Activated CD4-positive, alpha-beta T cell treated with anti-CD3 and anti-CD28 coated beads for 24 hours (primary cell): ENCODE measurements at places on chromosomes 4 and X.

DNA sequence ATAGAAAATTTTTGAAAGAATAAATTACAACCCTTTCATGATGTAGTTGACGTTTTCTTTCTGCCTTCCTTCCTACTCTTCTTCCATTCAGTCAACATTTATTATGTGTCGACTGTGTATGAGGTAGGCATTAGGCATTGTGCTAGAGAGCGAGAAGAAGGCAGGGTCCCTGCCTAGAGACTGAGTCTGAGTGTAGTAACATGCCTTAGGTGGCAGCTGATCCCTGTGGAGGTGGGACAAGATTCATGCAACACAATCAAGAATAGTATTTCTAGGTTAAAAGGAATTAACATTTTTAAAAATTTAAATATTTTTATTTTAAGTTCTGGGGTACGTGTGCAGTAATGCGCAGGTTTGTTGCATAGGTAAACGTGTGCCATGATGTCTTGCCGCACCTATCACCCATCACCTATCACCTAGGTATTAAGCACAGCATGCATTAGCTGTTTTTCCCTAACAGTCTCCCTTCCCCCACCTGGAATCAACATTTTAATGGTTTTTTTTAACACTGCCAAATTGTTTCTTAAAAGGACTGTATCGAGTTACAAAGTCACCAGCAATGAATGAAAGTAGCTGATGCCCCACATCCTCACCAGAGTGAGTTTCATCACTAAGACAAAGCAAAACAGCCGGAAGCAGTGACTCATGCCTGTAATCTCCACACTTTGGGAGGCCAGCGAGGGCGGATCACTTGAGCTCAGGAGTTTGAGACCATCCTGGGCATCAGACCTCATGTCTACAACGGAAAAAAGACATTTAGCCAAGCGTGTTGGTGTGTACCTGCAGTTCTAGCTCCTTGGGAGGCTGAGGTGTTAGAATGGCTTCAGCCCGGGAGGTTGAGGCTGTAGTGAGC, 84.0 kb downstream of the WWC2 start:
- no peak for DNase-seq

GRCh38 chrX:133640161-133641015, 225.1 kb upstream of the GPC4 start:
- DNase-seq = no peak

DNA sequence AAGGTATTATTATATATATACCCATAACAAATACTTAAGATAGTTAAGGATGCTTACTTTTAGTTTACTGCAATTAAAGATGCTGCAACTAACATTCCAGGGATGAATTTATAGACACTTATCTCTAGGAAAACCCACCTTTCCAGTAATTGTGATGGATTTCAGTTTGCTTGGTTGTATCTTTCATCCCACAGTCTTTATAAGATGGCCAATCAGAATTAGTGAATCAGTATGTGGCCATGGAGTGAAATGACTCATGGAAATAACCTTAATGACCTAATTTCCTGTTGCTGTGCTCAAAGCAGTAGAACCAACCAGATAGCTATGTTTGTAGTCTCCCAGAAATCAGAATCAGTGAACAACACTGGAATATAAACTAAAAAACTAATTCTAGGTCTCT, 26.4 kb downstream of the MOSPD2 start:
- DNase-seq = no peak

- DNase-seq = no peak
Observed at GRCh38 chrX:41332005-41332404, 2.0 kb upstream of the DDX3X start.

DNA sequence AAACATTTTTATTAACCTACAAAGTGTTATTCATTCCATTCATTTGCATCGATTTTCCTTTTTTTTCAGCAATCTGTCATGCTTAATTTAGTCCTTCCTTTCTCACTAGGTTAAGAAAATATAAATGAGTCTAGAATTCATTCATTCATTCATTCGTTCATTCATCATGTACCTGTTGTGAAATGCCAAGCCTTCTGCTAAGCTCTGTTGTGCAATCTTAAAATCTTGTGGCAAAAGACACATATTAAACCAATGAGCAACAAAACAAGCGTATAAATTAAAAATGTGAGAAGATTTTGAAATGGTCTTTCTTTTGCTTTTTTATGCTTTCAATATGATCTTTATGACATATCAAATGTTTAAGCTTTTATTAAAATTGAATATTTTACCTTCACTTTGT, 88.6 kb upstream of the MAD2L1 start:
- DNase-seq = no peak

- DNase-seq = no peak
Observed at GRCh38 chr4:3497523-3498389, 34.5 kb downstream of the LRPAP1 start.

DNA sequence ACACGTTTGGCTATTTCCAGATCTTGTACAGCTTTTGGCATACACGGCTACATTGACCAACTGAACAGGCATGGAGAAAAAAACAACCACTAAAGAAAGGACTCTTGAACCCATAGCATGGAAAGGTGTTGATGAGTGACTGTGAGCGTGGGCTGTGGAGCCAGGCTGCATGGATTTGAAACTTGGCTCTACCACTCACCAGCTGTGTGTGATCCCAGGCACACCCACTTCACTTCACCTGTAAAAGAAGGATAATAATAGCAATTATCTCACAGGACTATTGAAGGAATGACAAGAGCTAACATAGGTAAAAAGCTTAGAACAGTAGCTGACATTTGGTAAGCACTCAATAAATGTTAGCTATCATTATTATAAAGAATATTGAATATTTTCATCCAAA, 301.7 kb upstream of the CPEB2 start:
- no peak for DNase-seq

DNA sequence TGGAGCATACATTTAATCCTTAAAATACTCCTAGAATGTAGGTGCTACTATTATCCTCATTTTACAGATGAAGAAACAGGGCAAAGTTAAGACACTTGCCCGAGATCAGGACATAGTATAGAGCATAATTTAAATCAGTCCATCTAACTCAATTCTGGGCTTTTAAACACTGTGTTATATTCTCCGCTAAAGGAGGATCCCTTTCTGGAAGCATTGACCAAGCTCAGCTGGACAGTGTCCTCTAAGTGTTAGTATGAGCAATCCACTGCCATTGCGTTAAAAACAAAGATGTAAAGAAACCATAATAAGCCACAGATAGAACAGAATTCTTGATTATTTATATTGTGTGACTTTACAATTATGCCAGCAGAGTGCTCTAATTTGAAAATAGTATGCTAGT, 207.0 kb downstream of the ARHGAP24 start:
- DNase-seq = no peak

- DNase-seq = no peak
Observed at GRCh38 chr4:183828125-183828524, 77.0 kb upstream of the STOX2 start.

GRCh38 chr4:148881860-148882643, 439.8 kb upstream of the NR3C2 start:
- DNase-seq = no peak

DNA sequence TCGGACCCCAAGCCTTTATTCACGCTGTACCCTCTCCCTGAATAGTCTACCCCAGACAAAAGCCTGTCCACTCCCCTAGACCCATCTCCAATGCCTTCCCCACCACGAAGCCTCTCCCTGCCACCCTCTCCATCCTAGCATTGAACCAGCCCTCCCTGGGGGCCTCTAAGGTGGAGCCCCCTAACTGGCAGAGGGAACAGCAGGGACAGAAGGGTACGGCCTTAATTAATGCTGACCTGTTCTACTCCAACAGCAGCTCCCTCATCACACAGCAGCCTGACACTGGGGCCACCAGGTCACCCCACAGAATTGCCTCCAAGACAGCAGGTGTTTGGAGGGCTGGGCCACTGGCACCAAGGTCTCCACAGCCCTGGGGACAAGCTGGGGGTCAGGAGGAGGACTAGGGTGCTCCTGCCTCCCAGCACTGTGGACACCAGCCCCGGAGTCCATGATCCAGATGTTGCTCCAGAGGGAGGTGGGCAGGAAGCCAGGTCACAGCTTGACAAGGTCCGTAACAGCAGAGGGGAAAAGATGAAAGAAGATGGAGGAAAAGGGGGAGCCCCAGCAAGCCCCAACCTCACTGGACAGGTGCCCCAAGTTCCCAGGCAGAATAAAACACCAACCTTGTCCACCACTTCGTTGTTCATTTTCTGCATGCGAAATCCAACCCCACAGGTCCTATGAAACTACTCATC, 3.7 kb downstream of the CRMP1 start:
- DNase-seq = no peak

GRCh38 chr4:16926214-16926613, 27.8 kb upstream of the LDB2 start:
- DNase-seq = no peak
